NCI-H187 (cell line): ENCODE measurements at places on chromosomes 5 and 9.

- no peak for DNase-seq
Measured at GRCh38 chr9:108836319-108836718, 19.5 kb downstream of the ACTL7B start.

DNA sequence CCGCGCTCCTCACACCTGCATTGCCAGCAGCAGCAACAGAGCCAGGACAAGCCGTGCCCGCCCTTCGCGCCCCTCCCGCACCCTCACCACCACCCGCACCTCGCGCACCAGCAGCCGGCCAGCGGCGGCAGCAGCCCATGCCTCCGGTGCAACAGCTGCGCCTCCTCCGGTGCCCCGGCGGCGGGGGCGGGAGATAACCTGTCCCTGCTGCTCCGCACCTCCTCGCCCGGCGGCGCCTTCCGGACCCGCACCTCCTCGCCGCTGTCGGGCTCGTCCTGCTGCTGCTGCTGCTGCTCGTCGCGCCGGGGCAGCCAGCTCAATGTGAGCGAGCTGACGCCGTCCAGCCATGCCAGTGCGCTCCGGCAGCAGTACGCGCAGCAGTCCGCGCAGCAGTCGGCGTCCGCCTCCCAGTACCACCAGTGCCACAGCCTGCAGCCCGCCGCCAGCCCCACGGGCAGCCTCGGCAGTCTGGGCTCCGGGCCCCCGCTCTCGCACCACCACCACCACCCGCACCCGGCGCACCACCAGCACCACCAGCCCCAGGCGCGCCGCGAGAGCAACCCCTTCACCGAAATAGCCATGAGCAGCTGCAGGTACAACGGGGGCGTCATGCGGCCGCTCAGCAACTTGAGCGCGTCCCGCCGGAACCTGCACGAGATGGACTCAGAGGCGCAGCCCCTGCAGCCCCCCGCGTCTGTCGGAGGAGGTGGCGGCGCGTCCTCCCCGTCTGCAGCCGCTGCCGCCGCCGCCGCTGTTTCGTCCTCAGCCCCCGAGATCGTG lies 517 bp downstream of the KCNN2 start:
- no peak for DNase-seq

GRCh38 chr5:144812763-144813162 lies 642.1 kb downstream of the KCTD16 start:
- DNase-seq: no peak

GRCh38 chr5:66620711-66621110 lies 24.5 kb downstream of the MAST4 start:
- no peak for DNase-seq

- DNase-seq: no peak
Measured at GRCh38 chr9:125613141-125613540, 93.9 kb downstream of the MAPKAP1 start.

DNA sequence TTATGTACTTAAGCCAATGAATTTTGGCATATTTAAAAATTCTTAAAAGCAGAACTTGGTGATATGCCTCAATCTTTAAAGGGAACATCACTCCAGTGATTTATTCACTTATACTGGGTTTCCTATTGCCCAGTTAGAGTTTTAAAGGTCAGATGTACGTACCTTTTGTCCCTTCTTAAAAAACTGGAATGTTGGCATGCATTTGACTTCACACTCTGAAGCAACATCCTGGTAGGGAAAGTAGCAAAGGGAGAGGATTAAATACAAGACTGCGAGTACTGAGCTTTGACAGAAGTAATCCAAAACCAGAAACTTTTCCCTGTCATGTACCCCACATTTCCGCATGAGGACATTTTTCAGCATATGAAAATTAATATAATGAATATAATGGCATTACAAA lies 11.7 kb downstream of the TXN start:
- no peak for DNase-seq

DNA sequence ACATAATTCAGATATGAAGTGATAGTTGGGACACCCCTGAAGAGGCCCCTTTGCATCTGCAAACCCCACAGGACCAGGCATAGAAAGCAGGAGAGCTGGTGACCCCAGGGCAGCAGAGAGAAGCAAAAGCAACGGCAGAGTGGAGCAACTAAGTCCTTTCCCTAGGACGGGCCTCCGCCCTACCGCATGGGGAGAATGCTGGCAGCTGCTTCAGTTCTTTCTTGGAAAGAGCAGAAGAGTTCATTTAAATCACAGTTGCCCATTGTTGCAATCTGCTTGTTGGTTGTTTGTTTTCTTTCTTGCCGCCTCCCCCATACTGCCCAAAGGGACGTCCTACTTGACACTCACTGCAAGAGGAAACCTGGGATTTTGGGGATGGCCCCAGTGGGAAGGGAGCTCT lies 126.2 kb downstream of the ADAMTS16 start:
- no peak for DNase-seq

- no peak for DNase-seq
Measured at GRCh38 chr5:73183000-73183399, 10.0 kb downstream of the TMEM174 start.

DNA sequence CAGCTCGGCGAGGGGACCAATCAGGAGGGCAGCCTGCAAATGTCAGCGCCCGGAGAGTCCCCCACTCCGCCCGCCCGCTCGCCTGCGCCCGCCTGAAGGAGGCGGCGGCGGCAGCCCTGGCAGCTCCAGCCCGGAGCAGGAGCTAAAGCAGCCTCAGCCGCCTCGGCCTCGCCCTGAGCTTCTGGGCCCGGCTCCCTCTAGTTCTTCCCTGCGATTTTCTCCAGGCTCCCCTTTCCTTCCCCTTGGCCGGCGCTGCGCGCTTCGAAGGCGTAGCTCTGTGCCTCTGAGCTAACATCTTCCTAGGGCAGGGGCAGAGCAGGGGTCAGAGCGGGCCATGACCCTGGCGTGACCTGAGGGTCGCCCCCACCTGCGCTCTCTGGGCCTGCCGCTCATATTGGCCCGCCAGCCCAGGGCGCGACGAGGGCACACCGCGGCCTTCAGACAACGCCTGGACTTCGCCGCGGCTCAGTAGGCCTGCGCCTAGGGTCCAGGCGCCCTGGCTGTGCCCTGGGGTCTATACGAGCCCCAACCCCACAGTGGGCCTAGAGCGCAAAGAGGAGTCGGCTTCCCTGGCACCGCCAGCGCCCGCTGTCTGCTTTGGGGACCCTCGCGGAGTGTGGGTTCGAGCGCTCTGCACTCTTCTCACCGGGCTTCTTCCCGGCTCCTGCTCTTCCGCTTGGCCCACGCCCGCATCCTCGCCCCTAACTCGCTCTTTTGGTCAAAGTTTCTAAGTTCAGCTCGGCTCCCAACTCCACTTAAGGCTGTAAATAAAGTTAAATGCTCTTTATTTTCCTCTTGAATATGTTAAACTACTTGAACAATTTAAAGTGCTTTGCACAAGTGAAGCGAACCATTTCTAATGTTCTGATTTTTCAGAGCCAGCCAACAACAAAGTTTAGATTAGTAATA lies 504 bp upstream of the OTP start:
- DNase-seq: no peak

GRCh38 chr9:128231638-128232527 lies 28.7 kb downstream of the DNM1 start:
- no peak for DNase-seq

- no peak for DNase-seq
Measured at GRCh38 chr9:134489621-134490408, 151.8 kb upstream of the COL5A1 start.

- DNase-seq: no peak
Measured at GRCh38 chr5:124639095-124639665, 107.3 kb downstream of the ZNF608 start.

- no peak for DNase-seq
Measured at GRCh38 chr5:38018016-38018415, 178.2 kb upstream of the GDNF start.

- DNase-seq: no peak
Measured at GRCh38 chr5:150960791-150961396, 56.1 kb upstream of the ZNF300 start.

GRCh38 chr5:59474324-59474723 lies 419.2 kb downstream of the PDE4D start:
- DNase-seq: no peak

DNA sequence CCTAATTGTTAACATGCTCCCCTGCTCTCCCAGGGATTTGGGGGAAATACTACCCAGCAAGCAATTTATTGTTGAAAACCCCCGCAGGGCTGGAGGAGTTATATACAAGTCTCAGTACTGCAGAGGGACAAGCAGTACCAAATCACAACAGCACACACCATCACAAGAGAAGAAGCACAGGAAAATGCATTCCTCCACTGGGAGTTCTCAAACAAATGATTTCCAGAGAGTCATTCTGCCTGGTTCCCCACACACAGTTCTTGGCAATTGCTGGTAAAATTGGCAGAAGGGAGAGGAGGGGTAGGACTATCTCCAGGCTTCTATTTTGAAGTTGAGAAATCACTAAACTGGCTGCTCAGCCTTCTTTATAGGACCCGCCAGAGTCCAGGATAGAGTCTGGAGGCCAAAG lies 16.8 kb downstream of the SIL1 start:
- no peak for DNase-seq

DNA sequence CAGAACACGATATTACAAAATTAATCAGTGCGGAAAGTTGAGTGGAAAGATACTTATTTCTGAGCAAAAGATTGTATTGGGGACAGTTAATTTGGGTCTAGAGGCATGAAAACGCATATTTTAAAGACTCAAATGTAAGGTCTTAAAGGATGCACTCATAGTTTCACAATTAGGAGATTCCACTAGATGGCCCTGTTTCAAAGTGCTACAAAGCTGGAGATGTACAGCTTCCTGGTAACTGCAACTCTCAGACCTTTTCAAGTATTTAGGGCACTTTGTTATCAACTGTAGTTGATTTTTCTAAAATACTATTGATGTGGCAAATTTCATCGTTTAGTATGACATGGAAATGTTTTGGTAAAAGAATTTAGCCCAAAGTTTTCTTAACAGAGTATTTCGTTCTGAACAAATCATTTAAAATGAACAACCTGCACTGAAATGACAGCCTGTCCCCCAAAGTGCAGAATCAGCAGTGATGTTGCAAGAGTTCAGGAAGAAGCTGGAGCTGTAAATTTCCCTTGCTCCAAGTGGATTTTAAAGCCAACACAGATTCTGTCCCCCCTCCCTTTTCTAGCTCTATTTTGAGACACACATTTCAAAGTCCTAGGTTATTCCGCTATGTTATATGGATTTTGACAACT lies 16.2 kb upstream of the NDUFB6 start:
- DNase-seq: no peak

GRCh38 chr5:8550921-8551320 lies 682.0 kb downstream of the MTRR start:
- DNase-seq: no peak

- DNase-seq: no peak
Measured at GRCh38 chr5:116557669-116558271, 16.9 kb downstream of the SEMA6A start.

GRCh38 chr5:57932761-57933160 lies 450.1 kb upstream of the ACTBL2 start:
- no peak for DNase-seq

DNA sequence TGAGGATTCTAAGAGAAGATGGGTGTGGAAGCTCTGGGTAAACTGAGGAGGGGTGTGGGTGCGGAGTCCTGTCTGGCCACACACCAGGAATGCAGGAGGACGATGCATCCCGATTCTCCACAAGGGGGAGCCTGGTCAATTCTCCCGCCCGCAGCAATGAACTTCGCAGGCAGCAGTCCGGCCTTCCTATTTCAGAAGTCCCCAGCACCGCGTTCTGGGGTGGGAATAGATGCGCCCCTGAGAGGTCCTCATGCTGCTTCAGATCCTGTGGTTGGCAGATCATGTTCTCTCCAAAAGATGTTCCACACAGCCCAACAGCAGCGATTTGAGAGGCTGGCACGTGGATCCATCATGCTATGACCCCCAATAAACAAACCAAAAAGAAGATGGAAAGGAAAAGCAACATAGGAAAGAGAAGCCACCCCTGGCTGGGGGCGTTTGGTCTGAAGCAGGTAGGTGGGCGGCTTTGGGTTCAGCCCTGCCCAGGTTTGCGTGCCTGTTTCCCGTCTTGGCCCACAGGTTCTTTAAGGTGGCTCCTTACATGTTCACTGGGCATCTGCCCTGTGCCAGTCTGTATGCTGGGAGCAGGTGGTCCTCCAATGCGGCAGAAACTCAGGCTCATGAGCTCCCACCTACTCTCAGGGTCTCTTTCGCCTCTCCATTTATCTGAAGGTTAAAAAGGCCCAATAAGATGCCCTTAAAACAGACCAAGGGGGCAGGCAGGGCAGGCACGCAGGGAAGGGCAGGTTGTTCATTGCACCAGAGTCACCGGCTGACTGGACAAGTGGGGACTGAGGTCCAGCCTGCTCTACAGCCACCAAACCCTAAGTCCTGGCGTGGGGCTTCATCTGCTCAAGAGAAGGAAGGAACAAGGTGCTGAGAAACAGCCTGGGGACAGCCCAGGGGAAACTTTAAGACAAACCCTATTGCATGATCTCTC lies 171.6 kb downstream of the PAX5 start:
- DNase-seq: no peak

DNA sequence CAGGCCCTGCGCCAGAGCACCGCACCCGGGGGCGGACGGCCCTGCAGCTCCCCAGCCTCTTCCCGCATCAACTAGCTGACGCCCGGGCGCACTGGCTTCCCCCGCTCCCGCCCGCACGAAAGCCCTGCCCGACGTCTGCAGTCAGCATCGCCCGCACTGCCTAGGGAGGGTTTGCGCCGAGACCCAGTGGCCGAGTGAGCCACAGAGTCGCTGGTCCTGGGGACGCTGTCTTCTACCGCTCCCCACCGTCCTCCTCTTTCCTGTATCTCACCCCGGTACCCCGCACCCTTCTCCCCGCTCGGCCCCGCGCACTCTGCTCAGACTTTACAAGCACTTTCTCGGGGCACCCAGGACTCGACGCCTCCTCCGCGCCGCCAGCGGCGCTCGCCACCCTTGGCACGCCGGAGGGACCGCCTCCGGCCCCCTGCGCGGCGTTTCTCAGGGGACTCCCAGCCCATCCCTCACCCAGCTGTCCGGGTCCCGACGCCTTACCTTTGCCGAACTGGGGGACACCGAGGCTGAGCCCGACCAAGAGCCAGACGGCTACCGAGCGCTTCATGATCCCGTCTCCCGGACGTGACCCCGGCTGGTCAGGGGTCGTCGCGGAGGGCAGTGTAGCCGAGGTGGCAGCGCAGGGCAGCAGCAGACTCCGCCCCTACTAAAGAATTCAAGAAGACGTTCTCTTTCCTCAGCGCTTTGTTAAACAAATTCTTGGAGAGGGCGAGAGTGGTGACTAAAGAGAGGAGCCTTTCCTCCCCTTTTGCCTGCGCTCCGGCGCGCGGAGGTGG lies 670 bp downstream of the EDIL3 start:
- DNase-seq: no peak

- DNase-seq: no peak
Measured at GRCh38 chr5:132998556-132998955, 27.8 kb downstream of the ZCCHC10 start.

- DNase-seq: no peak
Measured at GRCh38 chr9:137341227-137341626, 39.2 kb upstream of the NRARP start.

DNA sequence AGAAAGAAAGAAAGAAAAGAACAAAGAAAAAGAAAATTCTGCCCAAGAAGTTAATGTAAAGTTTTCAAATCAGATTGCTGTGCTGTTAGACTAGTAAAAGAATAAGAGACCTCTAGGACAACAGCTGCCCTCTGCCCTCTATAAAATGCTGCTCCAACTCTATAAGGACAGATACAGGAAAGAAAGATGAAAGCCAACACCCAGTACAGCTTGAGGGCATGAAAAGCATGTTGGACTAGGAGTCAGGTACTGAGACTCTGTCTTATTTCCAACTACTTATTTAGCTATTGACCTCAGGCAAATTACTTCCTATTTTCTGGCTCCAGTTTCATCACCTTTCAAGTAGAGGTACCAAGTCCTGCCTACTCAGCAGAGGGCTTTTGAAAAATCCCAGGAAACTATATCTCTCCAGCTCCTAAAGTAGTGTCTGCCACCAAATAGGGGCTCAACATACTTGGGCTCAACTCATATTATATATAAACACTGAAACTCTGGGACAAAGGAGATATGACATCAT lies 5.7 kb downstream of the HBEGF start:
- no peak for DNase-seq

- DNase-seq: no peak
Measured at GRCh38 chr9:7828334-7828733, 28.8 kb upstream of the DMAC1 start.
